ENCODE measurements at places on chromosomes 16 and 17.

- DNase-seq, result no peak
Observed at GRCh38 chr17:56847106-56847505, 13.2 kb downstream of the DGKE start.

DNA sequence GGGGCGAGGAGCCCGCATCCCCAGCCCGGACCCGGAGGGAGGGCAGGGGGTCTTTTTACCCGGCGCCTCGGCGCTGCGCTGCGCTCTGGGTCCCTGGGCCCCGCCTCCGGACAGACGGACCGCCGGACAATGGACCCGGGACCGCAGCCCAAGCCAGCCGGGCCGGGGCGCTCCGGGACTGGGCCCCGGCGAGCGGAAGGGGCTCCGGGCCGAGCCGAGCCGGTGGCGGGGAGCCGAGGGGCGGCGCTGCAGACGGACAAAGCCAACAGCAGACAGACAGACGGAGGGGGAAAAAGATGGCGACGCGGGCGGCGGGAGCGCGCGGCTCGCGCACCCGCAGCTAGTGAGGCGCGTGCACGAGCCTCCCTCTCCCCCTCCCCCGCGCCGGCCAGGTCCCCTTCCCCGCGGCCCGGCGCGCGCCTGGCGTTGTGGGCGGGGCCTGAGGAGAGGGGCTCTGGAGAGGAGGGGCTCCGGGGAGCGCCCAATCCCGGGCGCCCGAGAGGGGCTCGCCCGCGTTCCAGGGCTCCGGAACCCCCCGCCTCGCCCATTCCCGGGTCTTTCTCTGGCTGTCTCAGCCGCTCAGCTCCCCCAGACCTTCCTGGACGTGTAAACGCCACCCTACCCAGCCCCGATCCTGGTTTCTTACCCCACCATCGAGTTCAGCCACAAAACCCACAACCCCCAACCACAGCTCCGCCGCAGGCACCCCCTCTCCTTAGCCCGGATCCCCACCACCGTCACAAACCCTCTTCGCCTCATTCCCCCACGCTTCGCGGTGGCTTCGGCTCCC lies at the start of gene ZNF821:
TSS of gene ZNF821 (minus strand) at position 334 of the 790 bp plus-strand sequence. CDS start 4,236 bp downstream, outside the sequence.
- DNase-seq, result peak; percentile 52

- no peak for DNase-seq
Observed at GRCh38 chr17:73354423-73355284, 42.9 kb upstream of the CDC42EP4 start.

- DNase-seq, result no peak
Observed at GRCh38 chr16:85955566-85955965, 56.6 kb downstream of the IRF8 start.

GRCh38 chr16:9556949-9557665 lies 465.7 kb downstream of the HAPSTR1 start:
- no peak for DNase-seq

- DNase-seq, result peak; percentile 96
Observed at GRCh38 chr17:39769974-39770587, 32.3 kb downstream of the GRB7 start.

DNA sequence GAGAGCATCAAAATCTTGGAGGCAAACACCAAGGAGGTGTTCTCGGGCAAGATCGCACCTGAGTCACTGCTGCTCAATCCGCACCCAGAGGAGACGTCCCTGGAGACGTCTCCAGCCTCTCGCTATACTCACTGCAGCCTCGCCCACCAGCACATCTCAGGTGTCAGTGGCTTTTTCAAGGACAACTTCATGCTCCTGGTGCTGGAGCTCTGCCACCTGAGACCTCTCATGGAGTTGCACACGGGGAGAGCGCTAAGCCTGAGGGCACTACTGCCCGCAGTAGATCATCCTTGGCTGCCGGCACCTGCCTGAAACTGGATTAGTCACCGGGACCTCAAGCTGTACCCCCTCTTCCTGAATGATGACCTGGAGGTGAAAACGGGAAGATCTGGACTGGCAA lies 2.6 kb upstream of the MBTPS1 start:
- DNase-seq, result no peak

GRCh38 chr16:87956365-87957231 lies 5.4 kb downstream of the BANP start:
- DNase-seq, result no peak

DNA sequence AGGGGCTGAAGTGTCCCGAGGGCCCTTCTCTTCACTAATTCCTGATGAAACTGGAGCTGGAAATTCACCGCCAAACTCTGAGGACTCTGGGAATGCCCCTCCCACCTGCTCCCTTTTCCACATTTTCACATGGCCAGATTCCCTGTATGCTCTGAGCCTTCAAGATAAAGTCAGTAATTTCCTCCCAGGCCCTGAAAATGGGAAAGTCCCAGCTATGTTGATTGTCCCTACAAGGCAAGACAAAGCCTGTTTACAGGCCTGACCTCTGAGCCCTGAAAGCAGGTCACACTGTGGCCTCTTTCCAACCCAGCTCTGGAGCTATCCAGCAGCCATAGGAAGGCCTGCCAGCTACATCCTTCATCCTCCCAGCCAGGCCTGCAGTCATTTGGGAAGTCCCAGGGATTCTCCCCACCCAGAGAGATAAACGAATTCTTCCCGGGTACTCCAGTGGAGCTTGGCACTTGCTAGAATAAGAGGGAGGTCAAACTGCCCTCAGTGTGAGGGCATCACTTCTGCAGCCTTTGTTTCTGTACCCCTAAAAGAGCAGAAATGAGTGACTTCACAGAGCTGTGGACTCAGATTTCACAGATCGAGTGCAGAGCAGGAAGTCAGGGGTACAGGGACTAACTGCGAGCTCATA lies 19.6 kb upstream of the CCL2 start:
- no peak for DNase-seq

- no peak for DNase-seq
Observed at GRCh38 chr17:43713494-43714162, 45.0 kb downstream of the SOST start.

DNA sequence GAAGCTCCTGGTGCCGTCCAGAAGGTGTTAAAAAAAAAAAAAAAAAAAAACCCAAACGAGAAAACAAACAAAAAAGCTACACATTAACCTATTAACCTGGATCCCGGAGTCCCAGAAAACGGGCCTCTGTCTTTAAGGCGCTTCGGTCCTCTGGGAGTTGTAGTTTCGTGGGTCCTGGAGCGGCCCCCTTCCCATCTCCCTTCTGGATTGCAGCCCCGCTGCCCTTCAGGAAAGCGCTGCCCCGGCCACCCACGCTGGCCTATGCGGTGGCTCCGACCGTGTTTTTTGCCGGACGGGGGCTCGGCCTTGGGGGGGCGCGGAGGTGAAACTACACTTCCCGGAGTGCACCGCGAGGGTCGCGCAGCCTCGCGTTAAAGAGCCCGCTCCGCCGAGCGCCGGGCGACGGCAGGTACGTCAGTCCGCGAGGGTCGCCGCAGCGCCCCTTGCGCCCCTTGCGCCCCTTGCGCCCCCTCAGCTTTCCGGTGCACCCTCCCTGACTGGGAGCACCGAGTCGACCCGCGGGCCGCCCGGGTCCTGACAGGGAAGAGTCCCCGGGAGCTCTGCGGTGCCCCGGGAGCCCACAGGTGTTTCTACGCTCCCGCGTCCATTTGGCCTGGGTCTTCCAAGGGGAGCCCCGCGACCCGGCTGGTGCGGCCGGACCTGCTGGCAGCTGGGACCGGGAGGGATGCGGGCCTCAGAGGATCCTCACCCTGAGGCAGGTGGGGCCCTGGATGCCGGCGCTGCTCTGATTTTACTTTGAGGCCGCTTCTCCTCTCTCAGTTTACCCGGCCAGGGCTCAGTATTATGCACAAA lies at the start of gene FCSK:
TSS of gene FCSK (plus strand) at position 374 of the 813 bp plus-strand sequence. CDS start 8,596 bp downstream, outside the sequence.
- DNase-seq, result peak; percentile 72

DNA sequence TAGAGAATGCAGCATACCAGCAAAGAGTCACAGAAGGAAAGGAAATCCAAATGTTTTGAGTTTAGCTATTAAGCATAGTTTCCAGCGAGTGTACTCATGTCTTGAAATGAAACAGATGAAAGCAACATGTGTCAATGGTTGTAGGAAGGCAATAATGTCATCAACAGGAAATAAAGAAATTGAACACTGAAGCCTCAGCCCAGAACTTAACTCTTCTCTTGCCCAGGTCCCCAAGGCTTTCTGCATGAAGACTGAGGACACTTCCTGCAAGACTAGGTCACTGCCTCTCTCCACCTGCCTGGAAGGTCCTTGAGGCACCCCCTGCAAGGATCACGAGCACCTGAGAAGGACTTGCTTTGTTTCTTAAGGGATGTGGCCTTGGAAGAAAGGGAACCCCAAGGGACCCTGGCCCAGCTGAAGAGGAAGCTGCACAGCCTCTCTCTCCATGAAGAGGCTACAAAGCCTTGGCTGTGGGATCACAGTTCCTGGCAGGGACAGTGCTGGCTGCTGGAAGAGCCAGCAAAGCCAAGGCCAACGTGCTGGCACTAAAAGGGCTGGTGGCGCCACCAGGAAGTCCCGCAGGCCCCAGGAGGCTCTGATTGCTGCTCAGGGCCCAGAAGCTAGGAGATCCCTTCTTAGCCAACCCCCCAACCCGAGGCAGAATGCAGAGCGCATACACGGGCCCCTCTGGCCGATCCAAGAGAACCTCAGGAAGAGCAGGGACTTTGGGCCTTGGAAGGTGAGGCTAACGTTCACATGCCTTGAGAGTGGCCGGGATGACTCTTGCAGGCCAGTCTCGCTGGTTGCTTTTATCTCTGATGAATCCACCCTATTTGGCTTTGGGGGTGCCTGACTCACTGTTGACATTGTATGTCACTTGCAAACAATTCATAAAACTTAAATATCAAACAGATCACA lies 23.4 kb upstream of the AXIN2 start:
- peak; percentile 54 for DNase-seq

DNA sequence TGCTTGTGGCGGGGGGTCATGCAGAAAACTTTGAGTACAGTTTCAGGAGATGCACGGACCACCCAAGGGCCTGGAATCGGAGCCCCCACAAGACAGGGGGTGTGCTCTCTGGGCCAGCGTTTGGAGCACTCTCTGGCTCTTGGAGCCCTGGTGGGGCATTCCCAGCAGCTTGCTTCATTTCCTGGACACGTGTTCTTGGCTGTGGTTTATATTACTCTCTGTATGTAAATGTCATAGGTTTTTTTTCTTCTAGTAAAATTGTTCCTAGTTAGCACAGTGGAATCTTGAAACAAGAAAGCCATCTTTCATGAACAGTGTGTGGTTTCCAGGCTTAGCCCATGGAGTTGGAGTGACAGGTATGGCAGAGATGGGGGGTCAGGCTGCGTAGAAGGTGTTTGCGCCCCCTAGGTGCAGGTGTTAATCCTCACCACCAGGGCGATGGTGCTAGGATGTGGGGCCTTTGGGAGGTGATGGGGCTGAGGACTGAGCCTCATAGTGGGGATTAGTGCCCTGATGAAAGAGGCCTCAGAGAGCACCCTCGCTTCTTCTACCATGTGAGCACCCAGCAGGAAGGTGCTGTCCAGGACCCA lies 79.8 kb downstream of the JPH3 start:
- DNase-seq, result peak; percentile 13

GRCh38 chr16:82364690-82365089 lies 194.7 kb upstream of the MPHOSPH6 start:
- DNase-seq, result peak; percentile 46

GRCh38 chr16:64051824-64052223 lies 1070.0 kb downstream of the CDH11 start:
- DNase-seq, result peak; percentile 22

DNA sequence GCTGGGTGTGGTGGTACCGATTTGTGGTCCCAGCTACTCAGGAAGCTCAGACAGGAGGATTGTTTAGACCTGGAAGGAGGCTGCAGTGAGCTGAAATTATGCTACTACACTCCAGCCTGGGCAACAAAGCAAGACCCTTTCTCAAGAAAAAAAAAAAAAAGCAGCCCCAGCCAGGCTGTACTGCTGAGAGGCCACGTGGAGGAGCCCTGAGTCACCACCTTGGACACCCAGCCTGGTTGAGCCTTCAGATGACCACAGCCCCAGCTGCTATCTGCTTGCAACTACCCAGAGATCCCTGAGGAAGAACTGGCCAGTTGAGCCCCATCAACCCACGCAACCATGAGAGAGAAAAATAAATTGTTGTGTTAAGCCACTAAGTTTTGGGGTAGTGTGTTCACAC lies 23.6 kb upstream of the GPRC5C start:
- DNase-seq, result peak; percentile 72

DNA sequence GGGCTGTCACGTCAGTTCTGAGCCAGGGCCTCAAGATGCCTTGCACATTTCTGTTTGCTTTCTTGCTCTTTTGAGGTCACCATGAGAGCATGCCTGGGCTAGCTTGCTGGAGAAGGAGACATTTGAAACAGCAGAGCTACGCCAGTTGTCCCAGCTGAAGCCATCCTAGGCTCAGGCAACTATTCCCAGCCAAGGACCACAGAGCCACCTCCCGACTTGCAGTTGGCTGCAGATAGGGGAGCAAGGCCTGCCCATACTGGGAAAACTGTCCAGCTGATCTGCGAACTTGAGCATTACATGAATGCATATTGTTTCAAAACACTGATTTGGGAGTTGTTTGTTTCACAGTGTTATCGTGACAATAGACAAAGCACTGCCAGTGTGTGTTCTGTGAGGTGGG lies 340.8 kb downstream of the XYLT1 start:
- no peak for DNase-seq

GRCh38 chr17:66714046-66715023 lies 120.6 kb upstream of the CACNG5 start:
- no peak for DNase-seq

- DNase-seq, result no peak
Observed at GRCh38 chr17:55768936-55769624, 18.2 kb downstream of the PCTP start.

DNA sequence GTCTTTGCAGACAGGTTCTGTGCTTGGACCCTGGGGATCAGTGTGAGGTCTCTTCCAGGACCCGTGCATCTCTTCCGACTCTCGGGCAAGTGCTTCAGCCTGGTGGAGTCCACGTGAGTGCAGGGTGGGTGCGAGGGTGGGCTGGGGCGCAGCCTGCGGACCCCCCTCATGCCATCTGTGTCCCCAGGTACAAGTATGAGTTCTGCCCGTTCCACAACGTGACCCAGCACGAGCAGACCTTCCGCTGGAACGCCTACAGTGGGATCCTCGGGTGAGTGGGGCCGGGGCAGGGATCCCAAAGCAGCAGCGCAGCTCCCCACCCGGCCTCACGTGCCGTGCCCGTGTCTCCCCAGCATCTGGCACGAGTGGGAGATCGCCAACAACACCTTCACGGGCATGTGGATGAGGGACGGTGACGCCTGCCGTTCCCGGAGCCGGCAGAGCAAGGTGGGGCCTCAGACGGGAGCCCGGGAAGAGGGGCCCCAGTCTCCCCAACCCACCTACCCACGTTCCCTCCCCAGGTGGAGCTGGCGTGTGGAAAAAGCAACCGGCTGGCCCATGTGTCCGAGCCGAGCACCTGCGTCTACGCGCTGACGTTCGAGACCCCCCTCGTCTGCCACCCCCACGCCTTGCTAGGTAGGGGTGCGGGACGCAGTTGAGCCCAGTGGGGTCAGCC lies 10.1 kb downstream of the GNPTG start:
- DNase-seq, result no peak

DNA sequence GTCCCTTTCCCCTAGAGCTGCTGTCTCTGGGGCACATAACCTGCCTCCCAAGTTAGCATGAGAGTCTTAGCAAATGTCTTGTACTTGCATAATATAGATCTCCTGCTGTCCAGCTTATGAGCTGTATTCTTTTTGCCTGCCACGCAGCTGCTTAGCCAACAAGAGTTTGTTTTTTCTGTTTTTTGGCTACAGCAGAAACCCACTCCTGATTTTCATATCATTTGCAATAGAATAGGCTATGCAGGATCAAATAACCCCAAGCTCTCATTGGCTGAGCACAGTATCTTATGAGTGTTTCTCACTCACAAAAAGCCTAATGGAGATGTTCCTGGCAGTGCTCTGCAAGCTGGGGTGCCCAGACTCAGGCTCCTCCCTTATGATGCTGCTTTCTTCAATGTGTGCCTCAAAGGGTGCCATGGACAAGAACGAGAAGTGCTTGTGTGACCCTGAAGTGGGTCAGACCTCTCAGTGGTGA lies 23.1 kb downstream of the B9D1 start:
- DNase-seq, result no peak
